CD4-positive, alpha-beta T cell (primary cell): ENCODE measurements at places on chromosomes 7 and 10. TPM values are rescaled to one million over a fixed set of nuclear protein-coding genes. Genes with fewer than 3 reads are reported as not detected.

The FBXL13 gene
- total RNA-seq, result 0.89 TPM

The TMEM178B gene
- not detected for total RNA-seq

The EPHA1 gene
- total RNA-seq, result 19.0 TPM

The FAM237B gene
- not detected for total RNA-seq

The C10orf67 gene
- total RNA-seq, result not detected

The CYP3A7 gene
- total RNA-seq, result not detected

The UCMA gene
- total RNA-seq, result not detected

The SYCE1 gene
- 0.42 TPM for total RNA-seq

The CHCHD1 gene
- total RNA-seq, result 6.8 TPM

The CYP2C19 gene
- total RNA-seq, result not detected

GRCh38 chr7:128867241-128867640, 4.6 kb downstream of the ATP6V1F start:
- DNase-seq, result no peak

GRCh38 chr10:96377816-96378294, 19.1 kb upstream of the OPALIN start:
- no peak for DNase-seq

- DNase-seq, result no peak
These were observed 141.5 kb upstream of the SVIL start for GRCh38 chr10:29776246-29776645.

DNA sequence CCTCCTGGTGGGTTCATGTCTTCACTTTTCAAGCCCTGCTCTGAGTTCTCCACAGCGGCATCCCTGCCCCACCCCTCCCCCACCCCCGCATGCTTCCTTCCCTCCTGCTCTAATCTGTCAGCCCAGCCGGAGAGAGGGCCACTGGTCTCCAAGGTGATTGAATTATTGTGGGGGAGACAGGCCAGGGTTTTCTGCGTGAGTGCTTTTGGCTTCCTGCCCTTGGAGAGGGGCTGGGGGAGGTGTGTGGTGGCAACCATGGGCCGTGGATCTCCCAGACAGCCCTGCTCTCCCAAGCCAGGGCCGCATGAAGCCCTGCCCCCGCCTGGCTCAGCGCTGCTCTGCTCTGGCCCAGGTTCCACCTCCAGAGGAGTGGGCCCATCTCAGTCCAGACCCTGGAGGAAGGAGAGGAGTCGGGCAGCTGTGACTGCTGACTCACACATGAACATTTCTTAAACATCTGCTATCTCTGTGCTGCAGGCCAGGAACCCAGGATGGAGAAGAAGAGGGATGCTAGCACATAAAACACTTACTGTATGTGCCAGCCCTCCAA, 109.9 kb downstream of the ZMIZ1 start:
- DNase-seq, result no peak

DNA sequence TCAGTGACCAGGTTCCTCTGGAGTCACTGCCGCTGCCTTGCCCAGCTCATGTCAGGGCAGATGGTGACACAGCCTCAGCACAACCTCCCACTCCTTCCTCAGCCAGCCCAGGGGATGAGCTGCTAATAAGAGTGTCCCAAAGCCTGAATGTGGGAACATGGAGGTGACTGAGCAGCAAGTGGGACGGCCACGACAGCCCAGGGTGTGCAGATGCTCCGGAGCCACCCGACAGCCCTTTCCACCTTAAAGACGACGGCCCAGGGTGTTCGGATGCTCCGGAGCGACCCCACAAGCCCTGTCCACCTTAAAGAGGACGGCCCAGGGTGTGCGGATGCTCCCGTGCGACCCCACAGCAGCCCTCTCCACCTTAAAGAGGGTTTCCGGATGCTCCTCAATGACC, 89.2 kb downstream of the DIP2C start:
- DNase-seq, result no peak

DNA sequence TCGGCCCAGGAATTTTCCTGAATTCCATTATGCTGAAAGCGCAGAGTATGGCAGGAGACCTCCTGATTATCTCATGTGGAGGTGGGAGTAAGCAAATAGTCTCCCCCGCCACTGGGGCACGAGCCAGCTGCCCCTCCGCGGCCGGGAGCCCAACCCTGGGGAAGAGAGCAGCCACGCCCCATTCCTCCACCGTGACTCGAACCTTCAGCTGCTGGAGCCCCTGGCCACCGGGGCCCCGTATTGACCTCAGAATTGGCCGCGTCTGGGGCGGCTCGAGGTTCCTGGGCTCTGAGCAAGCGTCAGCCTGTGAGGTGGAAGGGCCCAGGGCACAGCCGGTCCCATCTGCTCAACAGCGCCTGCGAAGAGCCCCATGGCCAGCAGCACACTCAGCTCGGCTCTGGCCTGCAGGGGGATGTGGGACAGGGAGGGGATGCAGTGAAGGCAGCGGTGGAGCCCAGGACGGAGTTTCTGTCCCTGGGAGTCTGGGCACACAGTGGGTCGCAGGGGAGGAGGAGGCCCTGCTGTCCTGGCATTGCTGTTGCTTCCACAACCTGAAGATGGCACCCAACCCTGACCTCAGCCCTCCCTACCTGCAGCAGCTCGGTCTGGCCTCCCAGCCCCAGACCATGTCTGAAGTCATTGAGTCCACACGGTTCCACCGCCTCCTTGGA, 97.8 kb downstream of the CHST15 start:
- no peak for DNase-seq

GRCh38 chr10:14023673-14024328, 306.9 kb downstream of the FRMD4A start:
- no peak for DNase-seq
